ENCODE measurements at places on chromosomes 6 and 20.

GRCh38 chr20:57881466-57882385, 171.9 kb upstream of the PMEPA1 start:
- DNase-seq, result no peak

- DNase-seq, result peak; percentile 59
Measured at GRCh38 chr6:37940074-37940847, 120.7 kb downstream of the ZFAND3 start.

DNA sequence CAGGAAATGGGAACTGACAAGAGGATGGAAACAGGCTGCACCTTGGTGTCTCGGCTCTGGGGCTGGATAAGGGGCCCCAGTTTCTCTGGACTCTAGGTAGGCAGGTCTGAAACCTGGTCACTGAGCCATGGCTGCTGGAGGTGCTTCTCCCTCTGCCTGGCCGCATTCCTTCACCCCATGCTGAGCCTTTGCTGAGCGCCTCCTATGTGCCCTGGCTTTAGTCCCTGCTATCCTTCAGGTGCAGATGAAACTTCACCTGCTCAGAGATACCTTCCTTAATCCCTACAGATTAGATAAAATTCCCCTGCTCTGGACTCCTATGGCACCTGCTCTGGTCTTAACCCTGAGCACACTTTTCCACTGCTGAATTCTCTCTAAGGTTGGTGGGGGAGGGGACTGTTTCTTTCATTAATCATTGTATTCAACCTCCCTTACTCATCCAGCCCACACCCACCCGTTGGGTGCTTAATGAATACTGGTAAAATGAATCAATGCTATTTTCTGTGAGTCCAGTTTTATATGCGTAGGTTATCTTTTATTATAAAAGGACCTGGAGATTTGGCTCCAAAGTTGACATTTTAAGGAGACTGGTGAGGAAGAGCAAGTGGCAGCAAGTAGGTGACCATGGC, 19.3 kb downstream of the MYLK4 start:
- no peak for DNase-seq

GRCh38 chr20:38731738-38732113, 7.4 kb downstream of the SLC32A1 start:
- DNase-seq, result no peak

GRCh38 chr6:93701526-93701925, 282.2 kb upstream of the EPHA7 start:
- no peak for DNase-seq

DNA sequence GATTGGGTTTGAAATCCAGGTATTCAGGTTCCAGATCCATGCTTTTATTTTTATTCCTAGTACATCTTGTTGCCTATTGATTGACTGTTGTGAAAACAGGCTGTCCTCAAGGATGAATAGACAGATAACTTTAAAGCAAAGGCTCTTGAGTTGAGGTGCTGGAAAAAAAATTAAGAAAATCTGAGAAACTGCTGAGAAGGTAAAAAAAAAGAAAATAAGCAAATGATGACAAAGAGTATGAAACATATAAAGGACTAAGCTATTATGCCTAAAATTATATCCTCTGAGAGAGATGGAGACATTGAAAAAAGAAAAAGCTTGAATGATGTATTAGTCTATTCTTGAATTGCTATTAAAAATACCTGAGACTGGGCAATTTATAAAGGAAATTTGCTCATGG, 392.3 kb upstream of the RGS17 start:
- no peak for DNase-seq

DNA sequence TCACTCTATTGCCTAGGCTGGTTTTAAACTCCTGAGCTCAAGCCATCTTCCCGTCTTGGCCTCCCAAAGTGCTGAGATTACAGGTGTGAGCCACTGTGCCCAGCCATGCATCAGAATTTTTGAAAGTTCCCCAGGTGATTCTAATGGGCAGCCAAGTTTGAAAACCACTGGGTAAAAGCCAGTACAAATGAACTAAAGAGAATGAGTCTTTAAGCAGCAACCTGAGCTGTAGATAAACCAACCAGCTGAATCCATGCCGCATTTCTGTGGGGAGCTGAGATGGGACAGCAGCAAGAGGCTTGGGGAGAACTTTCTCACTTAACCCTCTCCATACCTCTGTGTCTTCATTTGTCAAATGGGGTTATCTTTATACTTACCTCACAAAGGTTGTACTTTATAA, 67.5 kb downstream of the VEGFA start:
- DNase-seq, result no peak

DNA sequence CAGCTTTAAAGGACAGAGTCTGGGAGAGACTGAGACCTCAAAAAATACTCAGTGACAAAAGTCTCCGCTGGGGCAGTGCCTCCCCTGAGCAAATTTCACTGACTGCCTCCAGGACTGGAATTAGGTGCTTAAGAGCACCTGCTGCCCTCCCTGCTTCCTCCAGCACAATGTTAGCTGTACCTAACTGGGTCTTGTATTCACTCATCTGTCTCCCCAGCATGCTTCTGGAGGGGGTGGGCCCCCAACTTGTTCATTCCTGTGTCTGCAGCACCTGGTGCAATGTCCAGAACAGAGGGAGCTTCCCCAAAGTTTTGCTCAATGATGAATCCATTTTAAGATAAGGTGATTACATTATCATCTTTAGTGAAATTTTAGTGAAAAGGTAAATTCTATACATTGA, 650.7 kb downstream of the KIF16B start:
- no peak for DNase-seq

- no peak for DNase-seq
Measured at GRCh38 chr6:72683797-72684196, 61.9 kb downstream of the KCNQ5 start.

DNA sequence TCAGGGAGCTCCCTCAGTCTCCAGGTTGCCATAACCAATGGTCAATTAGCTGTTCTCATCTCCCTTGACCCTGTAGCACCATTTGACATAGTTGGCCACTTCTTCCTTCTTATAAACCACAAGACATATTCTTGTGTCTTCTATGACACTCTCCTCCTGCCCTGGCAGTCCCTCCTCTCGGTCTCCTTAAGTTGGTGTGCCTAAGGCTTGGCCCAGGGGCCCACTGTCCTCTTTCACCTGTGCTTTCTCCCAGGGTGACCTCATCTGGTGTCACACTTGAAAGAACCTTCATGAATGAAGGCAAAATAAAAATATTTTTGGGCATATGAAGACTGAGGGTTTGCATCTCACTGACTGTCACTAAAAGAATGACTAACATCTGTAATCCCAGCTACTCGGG, 9.7 kb upstream of the ADGRF5 start:
- no peak for DNase-seq

DNA sequence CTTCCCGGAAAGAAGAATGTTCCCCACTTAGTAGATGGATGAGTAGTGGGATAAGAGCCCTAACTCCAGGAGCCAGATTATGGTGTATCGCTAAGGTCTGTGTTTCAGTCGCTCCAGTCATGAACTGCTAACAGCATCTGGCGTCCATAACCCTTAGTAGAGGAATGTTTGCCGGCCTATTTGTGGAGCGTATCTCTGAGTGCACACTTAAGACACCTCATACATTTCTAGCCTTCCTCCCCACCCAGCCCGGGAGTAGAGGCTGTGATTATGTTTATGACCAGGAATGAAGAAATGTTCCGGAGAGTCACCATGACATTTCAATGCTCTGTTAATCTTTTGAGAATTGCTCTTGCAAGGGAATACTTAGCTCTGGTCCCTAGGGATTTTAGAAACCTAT, 251.1 kb upstream of the SOX4 start:
- DNase-seq, result peak; percentile 63

- DNase-seq, result peak; percentile 47
Measured at GRCh38 chr6:104653781-104654180, 205.9 kb downstream of the HACE1 start.

- peak; percentile 74 for DNase-seq
Measured at GRCh38 chr6:28988536-28989311, 16.4 kb downstream of the ZNF311 start.

All from fibroblast of skin of abdomen (primary cell).